ENCODE measurements at places on chromosomes 4 and X.

- DNase-seq: no peak
These were observed 1.8 kb downstream of the PCSK1N start for GRCh38 chrX:48833542-48834138.

DNA sequence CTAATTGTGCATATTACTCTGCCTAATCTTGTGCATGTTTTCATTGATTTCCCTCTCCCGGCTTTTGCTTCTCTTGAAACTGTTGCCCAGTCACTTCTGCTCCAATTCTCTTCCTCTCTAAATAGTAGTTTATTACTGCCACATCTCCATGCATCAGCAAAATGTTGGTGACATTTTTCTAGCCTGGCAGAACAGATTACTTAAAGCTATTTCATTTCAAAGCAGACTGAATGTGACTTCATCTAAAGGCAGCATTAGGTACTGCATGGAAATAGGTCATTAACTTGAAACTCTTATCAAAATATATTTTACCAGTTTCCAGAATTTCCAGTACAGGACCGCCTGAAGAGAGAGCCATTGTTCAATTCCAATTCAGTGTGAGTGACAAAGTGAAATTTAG, 52.4 kb downstream of the HPGDS start:
- no peak for DNase-seq

DNA sequence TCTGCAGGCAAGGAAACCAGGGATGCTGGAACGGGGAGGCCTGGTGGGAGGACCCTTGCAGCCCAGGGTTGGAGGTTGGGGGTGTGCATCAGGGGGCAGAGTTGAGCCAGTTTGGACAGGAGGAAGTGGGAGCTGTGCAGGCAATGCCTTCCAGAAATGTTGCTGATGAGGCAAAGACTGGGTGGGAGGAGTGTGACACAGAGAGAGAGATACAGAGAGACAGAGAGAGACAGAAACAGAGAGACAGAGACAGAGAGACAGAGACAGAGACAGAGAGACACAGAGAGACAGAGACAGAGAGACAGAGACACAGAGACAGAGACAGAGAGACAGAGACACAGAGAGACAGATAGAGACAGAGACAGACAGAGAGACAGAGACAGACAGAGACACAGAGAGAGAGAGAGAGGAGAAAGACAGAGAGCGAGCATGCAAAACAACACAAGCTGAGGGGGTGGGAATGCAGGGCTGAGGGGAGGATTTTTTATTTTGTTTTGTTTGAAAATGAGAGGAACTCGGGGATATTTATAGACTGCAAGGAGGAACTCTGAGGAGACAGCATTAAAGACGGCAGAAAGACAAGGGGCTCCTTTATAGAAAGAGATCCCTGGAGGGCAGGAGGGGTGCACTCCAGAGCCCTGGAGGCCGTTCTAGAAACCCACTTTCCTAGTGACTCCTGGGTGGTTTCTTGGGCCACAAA, 1.9 kb upstream of the HAUS3 start:
- no peak for DNase-seq

DNA sequence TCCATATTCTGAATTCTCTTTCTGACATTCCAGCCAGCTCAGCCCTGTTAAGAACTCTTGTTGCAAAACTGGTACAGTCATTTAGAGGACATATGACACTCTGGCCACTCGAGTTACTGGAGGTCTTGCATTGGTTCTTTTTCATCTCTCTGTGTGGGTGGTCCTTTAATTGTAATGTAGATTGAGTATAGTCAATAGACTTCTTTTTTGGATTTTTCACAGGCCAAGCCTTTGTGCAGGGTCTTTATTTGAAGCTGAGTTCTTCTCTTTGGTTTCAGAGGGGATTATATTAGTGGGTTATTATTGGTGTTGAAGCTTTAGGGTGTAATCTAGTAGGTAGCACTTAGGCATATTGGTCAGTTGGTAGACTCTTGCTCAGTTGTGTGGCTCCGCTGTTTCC, 118.0 kb upstream of the GIMD1 start:
- DNase-seq: no peak

Data from stimulated activated CD8-positive, alpha-beta memory T cell treated with anti-CD3 and anti-CD28 coated beads, Interleukin-7, amount 100 ng/mL, for 24 hours (primary cell).